ENCODE measurements at places on chromosomes 5 and 9.

DNA sequence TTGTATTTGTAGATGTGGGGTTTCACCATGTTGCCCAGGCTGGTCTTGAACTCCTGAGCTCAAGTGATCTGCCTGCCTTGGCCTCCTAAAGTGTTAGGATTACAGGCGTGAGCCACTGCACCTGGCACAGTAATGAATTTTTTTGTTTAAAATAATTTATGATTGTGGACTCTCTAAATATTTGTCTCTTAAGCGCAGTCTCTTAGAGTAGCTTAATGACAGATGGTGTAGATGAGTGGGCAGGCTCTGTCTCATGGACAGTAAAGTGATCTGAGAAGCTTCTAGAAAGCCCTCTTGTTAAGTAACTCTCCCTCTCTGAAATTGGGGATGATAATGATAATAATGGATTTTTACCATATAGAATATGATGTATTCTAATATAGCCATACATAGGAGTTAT is 47.5 kb upstream of the KIAA1958 start:
- DNase-seq, result no peak

DNA sequence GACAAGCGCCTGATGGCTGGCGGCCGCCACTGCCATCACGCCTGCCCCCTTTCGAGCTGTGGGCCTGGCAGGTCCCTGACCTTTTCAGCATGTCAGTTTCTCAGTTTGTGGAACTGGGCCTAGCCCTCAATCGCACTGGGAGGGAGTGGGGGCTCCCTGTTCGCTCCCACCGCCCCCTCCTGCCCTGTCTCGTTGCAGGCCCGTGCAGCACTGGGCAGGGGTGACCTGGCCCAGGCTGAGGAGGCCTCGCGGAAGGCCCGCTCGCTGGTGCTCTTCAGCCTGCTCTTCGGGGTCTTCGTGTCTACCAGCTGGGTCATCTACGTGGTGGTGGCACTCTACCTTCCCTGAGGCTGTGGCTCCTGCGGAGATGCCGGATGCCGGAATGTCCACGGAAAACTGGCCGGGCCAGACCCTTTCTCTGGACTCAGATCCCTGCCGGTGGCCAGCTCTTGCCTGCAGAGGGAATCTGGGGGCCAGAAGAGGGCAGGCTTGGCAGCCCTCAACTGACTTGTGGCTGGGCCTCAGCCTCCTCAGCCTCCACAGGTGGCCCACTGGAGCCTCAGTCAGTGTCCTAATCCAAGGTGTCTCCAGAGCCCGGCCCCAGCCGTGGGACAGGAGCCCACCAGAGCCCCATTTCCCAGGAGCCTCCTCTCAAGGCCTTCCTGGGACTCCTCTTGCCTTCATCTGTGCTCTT is 12.7 kb downstream of the PRRT1B start:
- no peak for DNase-seq

- no peak for DNase-seq
Measured at GRCh38 chr5:172739375-172739774, 31.6 kb downstream of the DUSP1 start.

- DNase-seq, result no peak
Measured at GRCh38 chr9:16705111-16705604, 165.3 kb downstream of the BNC2 start.

- DNase-seq, result no peak
Measured at GRCh38 chr5:91020065-91020800, 362.9 kb downstream of the ARRDC3 start.

- no peak for DNase-seq
Measured at GRCh38 chr5:104170926-104171325, 608.3 kb upstream of the NUDT12 start.

DNA sequence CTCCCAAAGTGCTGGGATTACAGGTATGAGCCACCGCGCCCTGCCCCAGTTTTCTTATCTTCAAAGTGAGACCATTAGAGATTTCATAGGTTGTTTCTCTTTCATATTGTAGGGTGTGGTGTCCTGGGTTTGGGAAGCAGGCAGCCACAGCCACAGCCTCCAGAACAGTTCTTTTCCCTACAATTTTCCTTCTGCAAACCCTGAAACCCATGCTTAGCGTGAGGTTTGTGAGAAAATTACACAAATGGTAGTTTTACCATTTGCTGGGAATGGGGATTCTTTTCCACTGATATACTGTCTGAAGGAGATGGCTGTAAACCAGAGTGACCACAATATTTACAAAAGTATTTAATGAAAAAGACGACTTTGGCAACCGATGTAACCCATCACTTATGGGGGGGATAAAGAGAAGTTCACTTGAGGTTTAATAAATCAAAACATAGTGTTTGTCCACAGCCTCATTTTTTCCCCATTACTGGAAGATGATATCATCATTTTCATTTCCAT is 26.7 kb upstream of the ECM2 start:
- DNase-seq, result no peak
